ENCODE measurements at places on chromosomes 6 and 20. TPM values are rescaled to one million over a fixed set of nuclear protein-coding genes. Genes with fewer than 3 reads are reported as not detected.

DNA sequence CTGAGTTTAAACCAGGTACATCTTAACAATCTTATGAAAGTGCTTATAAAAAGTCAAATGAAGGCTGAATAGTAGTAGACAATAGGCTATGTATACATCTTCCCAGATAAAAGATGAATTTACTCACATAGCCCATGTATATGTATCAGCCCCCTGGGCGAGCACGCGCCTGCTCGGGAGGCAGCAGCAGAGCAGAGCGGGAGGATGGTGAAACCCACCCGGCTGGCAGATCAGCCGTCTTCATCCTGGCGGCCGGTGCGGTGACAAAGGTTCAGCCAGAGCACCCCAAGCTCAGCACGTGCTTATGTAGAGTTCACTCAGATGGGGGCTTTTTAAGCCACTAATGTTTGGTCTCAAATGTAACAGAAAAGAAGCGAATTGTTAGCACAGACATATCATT, 184.8 kb downstream of the KIF6 start:
- peaks cover 26% of the 10 kb centered on the region for H3K4me1 ChIP-seq
- H3K27ac ChIP-seq: no peak overlapping the region
- H3K36me3 ChIP-seq: no peaks in the 10 kb centered on the region
- H3K4me3 ChIP-seq: no peak overlapping the region
- no peak for DNase-seq
- H3K27me3 ChIP-seq: no peaks in the 10 kb centered on the region

DNA sequence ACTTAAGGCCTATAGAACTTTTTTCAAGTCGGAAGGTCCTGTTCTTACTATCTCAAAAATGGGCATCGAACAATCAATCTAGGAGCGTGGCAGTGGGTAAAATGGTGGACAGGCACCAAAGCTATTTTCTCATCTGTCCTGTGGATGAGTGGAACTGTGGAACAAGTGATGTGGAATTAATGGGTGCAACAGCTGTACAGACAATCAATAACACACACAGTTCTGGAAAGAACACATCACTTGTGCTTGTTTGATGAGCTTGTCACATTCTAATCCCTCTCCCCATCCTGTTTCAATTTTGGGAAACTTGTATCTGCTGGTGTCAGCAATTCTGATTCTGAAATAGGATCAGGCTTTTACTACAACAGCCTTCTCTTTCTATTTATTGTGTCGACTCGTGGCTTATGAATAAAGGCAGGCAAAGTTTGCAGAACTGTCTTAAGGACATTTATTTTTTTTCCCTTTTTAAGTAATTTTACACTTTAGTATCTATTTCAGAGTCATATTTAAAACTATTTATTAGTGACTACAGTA, 11.5 kb downstream of the RBM24 start:
- no peak overlapping the region for H3K4me3 ChIP-seq
- DNase-seq: no peak
- H3K4me1 ChIP-seq: peaks cover 18% of the 10 kb centered on the region
- H3K36me3 ChIP-seq: peaks cover 16% of the 10 kb centered on the region
- H3K27me3 ChIP-seq: no peaks in the 10 kb centered on the region
- no peak overlapping the region for H3K27ac ChIP-seq

DNA sequence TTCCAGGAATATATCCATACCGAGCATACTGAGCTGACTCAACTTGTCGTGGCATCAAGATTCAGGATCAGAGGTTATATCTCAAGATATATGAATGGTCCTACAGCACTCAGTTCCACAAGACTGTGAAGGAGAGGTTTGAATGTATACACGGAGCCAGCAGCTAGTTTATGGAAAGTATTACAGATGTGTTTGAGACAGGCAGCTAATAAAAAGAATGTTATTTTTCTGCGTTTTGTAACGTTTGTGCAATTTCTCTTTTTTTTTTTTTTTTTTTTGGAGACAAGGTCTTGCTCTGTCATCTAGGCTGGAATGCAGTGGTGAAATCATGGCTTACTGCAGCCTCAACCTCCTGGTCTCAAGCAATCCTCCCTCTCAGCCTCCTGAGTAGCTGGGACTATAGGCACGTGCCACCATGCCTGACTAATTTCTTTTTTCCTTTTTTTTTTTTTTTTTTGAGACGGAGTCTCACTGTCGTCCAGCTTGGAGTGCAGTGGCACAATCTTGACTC, 3.4 kb upstream of the FAM110A start:
- no peaks in the 10 kb centered on the region for H3K27me3 ChIP-seq
- H3K4me3 ChIP-seq: no peak overlapping the region
- no peak for DNase-seq

DNA sequence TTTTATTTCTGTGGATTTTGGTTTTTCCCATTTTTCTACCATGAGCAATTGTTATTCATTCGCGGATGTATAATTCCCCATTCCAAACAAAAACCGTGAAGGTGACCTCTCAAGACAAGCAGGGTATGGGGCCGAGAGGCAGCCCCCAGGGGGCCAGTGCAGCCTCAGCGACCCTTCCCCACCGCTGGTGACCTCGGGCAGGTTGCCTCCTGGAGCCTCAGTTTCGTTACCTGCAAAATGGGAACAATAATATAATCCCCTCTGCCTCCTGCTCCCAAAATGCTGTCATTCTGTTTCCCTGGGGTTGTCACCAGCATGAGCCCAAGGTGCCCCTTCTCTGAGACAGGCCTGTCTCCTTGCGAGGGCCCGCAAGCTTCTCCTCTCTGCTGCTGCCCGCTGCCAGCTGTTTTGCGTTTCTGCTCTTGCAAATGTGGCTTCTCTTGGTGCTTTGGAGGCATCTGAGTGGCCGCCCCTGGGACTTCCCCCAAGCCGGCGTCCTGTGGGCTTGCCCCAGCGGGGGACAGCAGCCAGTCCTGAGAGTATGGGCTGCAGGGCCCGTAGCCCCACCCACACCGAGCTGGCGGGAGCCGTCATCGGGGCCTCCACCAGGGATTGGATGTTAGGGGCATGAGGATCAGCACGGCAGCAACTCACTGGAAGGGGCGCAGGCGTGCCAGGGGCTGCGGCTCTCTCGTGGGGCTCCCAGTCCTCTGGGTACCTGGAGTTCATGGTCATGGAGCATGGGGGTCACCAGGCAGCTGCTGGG, 161.9 kb downstream of the TAF4 start:
- no peaks in the 10 kb centered on the region for H3K4me1 ChIP-seq
- no peak for DNase-seq
- no peak overlapping the region for H3K4me3 ChIP-seq
- no peak overlapping the region for H3K27ac ChIP-seq
- H3K36me3 ChIP-seq: no peaks in the 10 kb centered on the region

DNA sequence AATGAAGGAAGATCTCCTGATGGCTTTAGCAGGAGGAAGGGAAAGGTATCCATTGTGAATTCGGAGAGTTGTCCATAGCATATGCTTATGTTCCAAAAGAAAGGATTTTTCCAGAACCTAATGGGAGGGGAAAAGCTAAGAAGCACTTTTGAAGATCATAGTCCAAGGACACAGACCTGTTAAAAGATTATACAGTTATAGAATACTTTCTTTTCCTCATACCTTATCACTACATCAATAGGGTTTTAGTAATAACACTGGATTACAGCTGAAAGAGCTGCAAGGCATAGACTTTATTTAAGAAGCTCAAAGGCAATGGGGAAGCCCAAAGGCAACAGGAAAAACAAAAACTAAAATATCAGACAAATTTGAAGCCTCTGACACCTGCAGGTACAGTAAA, 39.8 kb upstream of the SLC24A3 start:
- H3K27me3 ChIP-seq: peaks cover 4% of the 10 kb centered on the region
- H3K4me1 ChIP-seq: no peaks in the 10 kb centered on the region
- no peak overlapping the region for H3K27ac ChIP-seq
- DNase-seq: no peak

DNA sequence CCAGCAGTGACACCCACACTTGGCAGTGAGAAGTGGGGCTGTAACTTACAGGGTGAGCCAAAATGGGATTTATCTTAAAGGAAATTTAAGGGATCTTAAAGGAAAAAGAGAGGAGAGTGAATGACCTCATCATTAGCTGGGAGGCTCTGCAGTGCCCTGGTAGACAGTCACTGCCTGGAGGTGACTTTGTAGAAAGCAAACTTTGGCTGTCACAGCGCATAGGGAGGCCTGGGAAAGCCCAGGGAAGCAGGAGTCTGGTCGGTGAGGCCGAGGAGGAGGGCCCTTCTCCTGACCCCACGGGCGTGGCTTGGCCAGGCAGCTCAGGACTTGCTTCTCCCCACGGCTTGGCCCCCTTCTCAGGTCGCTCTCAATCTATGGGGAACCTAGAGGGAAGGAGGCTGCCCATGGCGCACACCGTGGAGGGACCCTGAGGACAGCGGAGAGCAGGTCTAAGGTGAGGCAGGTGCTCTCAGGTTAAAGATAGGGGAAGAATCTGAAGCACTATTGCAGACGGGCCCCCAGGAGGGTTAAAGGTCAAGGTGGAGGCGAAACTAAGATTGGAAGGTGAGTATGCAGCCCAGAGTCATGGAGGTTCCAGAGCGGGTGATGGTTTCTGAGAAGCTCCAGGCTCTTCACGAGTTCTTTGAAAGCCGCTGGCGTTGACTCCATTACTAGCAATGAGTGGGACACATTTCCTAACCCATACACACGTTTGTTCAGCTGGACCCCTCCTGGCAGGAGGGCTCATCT, 15.6 kb upstream of the RIPK1 start:
- H3K27ac ChIP-seq: no peak overlapping the region
- H3K27me3 ChIP-seq: no peaks in the 10 kb centered on the region
- no peak for DNase-seq

DNA sequence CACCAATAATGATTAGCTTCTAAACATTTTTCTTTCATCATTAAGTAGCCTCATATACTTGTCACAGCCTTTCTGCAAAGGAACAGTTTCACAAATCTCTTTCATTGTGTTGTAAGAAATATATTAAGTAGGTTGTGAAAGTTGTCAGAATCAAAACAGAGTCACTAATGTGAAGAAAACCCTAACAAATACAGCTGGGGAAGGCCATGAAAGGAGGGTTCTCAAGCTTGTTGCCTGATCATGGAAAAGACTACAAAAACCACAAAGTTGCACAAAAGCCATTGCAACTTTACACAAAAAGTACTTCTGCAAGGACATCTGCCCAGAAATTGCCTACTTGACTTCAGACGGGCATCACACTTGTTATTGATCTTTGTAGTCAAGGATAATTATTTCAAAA, 216.1 kb downstream of the ALDH8A1 start:
- peaks cover 10% of the 10 kb centered on the region for H3K4me1 ChIP-seq
- no peak overlapping the region for H3K4me3 ChIP-seq
- H3K36me3 ChIP-seq: no peaks in the 10 kb centered on the region
- no peak overlapping the region for H3K27ac ChIP-seq

GRCh38 chr20:37323985-37324384, 22.0 kb upstream of the SRC start:
- H3K4me1 ChIP-seq: peaks cover 10% of the 10 kb centered on the region
- no peak for DNase-seq
- peak overlapping the region; percentile 81 for H3K27ac ChIP-seq
- no peaks in the 10 kb centered on the region for H3K27me3 ChIP-seq
- H3K4me3 ChIP-seq: no peak overlapping the region

- no peak overlapping the region for H3K4me3 ChIP-seq
- no peaks in the 10 kb centered on the region for H3K27me3 ChIP-seq
- H3K36me3 ChIP-seq: no peaks in the 10 kb centered on the region
Measured at GRCh38 chr6:1669996-1670395, 60.3 kb downstream of the FOXC1 start.

DNA sequence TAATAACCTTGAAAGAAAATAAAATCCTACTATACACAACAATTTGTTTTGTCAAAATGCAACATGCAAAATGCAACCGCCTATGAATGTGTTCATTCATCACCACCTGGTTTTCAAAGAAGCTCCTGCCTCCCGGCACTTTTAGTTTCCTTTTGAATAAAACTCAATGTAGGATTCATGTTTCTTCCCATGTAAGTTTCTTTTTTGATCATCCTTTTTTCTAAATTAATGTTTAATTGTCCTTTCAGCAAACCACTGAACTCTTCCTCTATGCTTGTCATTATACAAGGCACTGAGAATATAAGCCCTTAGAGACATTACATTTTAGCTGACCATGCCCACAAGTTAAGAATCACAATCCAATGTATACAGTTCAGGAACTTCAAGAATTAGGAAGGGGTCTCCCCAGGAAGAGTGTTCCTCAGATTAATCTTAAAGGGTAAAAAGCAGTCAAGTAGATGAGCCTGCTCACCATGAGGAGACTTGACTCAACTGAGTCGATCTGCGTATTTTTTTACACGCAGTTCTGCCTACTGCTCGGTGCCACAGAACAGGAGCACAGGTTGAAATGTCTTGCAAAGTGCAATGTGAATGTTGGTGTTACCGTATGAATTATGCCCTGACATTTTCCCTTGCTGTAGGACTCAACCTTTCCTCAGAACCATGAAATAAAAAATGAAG, 7.2 kb upstream of the THEMIS start:
- no peak for DNase-seq
- peaks cover 1% of the 10 kb centered on the region for H3K36me3 ChIP-seq
- no peaks in the 10 kb centered on the region for H3K27me3 ChIP-seq
- no peak overlapping the region for H3K27ac ChIP-seq
- no peaks in the 10 kb centered on the region for H3K4me1 ChIP-seq
- no peak overlapping the region for H3K4me3 ChIP-seq

GRCh38 chr6:139060332-139060731, 31.8 kb downstream of the ABRACL start:
- H3K36me3 ChIP-seq: no peaks in the 10 kb centered on the region
- no peak overlapping the region for H3K4me3 ChIP-seq
- H3K4me1 ChIP-seq: peaks cover 17% of the 10 kb centered on the region
- DNase-seq: no peak

DNA sequence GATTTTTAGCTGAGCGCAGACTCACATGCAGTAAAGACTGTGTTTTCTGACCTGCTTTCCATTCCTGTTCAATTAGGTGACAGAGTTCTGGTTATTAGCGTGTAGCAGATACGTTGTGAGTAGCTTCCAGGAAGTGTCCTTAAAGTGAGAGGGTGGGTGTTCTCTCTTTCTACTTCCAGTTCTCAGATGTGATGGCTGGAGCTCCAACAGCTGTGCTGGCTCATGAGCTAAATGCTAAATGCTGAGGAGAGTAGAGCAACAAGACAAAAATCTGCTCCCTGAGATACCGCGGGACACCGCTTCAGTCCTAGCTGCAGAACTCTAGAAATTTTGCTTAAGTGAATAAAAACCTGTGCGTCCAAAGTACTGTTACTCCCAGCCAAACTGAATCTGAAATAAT, 38.2 kb upstream of the FYN start:
- no peaks in the 10 kb centered on the region for H3K36me3 ChIP-seq
- no peak overlapping the region for H3K27ac ChIP-seq
- H3K4me3 ChIP-seq: no peak overlapping the region
- H3K4me1 ChIP-seq: no peaks in the 10 kb centered on the region
- H3K27me3 ChIP-seq: no peaks in the 10 kb centered on the region

GRCh38 chr6:16087386-16087785, 41.5 kb upstream of the MYLIP start:
- DNase-seq: no peak
- peaks cover 10% of the 10 kb centered on the region for H3K4me1 ChIP-seq

DNA sequence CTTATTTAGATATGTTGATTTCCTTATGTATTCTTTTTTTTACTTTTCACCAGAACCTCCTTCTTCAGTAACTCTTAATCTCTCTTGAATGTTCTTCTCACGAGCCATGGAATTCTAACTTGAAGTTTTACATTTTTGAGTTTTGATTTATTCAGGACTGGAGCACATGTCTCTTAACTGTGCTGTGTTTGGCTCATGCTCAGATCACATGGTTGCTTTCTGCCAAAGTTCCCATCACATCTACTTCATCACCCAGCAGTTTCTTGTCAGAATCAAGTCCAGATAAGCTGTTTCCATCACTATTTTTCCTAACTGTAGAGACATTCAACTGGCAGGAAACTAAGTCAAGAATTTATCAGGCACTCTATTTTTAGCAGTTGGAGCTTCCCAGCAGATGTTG, 31.7 kb downstream of the SLC35A1 start:
- H3K27ac ChIP-seq: no peak overlapping the region
- DNase-seq: no peak
- peaks cover 19% of the 10 kb centered on the region for H3K4me1 ChIP-seq

Gene KCNK5
- total RNA-seq: not detected

Gene CEP85L
- 11.1 TPM for total RNA-seq

Gene ZFP57
- not detected for total RNA-seq

Gene PBOV1
- not detected for total RNA-seq

Gene CRNKL1
- 16.4 TPM for total RNA-seq

Gene RFX6
- not detected for total RNA-seq
